Muscle of back (tissue), 13 donors: ENCODE measurements at places on chromosomes 5 and 9. TPM values are rescaled to one million over a fixed set of nuclear protein-coding genes. Genes with fewer than 3 reads are reported as not detected.

RELL2 gene
- 0.19 TPM for polyA plus RNA-seq

C8G gene
- polyA plus RNA-seq, result 0.46 TPM

DNA sequence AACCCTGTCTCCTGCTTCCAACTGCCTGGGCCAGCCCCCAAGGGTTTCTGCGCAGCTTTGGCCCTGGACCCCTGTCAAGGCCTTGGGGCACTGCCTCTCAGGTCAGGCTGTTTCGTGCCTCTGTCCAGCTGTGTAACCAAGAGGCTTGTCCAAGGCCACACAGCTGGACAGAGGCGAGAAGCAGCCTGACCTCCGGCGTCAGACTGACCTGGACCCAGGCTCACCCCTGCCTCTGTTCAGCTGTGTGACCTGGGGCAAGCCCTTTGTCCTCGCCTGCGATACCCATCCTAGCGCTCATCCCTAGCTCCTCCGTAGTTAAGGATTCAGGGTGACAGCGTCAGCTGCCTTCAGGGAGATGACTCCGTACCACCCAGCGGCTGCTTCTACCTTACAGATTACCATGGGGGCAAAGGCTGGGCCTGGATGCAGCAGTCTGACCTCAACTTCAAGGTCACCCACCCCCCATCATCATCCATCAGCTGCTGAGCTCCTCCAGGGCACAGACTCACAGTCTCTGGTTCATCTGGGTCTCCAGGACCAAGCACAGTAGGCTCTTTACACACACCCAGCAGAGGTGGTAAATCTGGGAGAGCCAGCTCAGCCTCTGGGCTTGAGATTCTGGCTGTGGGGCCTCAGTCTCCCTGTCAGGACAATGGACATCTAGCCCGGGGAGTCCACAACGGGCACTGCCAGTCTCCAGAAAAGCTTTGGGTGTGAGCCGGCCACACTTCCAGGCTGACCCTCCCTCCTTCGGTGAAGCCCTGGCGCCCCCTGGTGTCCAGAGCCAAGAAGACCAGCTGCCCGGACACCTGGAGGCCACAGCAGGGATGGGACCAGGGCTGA is 7.9 kb downstream of the AK1 start:
- DNase-seq, result peak; percentile 83

DNA sequence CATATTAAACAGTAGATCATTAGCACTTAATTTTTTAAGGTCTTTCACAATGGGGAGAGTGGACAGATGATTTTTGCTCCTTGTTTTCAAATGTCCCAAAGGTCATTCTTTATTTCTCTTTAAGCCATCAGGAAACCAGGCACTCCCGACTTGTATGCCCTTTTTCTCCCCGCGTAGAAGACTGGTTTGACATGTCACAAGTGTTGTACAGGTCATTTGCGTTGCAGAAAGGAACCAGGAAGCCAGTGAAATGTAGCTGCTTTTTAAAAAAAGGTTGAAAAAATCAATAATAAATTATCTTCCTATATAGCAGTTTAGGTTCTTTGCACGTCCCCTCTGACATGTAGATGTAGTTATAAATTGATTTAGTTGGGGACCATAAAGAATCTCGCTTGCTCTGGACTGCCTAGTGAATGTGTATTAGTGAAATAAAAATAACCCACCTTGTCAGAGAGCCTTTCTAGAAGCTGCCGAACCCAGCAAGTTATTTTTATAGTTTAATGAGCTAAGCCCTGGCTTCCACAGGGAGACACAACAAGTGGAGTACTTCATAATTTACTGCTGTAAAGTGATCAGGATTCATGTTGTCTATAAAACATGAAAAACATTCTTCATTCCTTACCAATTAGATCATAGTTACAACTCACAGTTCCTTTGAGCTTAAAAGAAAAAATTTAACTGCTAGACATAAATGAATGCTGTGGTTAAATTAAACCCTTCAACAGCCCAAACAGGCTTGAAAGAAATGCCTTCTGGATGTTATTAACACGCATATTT is 404.6 kb downstream of the CSNK1G3 start:
- DNase-seq, result peak; percentile 73

- DNase-seq, result no peak
Measured at GRCh38 chr5:18740301-18740700, 1106.0 kb downstream of the TAF11L14 start.

GRCh38 chr9:131276094-131276888 is at the start of gene FAM78A:
TSS of gene FAM78A (minus strand) at chr9:131276510. CDS start at chr9:131276179, 331 bp downstream.
- DNase-seq, result no peak

GRCh38 chr9:95007226-95007869 is 280.8 kb downstream of the AOPEP start:
- no peak for DNase-seq

GRCh38 chr9:89433826-89434225 is 64.1 kb downstream of the SEMA4D start:
- DNase-seq, result peak; percentile 53

CCNJL gene
- 6.1 TPM for polyA plus RNA-seq

- no peak for DNase-seq
Measured at GRCh38 chr5:100188778-100189177, 346.4 kb upstream of the FAM174A start.

SET gene
- polyA plus RNA-seq, result 320 TPM

MAMDC2 gene
- 7.5 TPM for polyA plus RNA-seq

DNA sequence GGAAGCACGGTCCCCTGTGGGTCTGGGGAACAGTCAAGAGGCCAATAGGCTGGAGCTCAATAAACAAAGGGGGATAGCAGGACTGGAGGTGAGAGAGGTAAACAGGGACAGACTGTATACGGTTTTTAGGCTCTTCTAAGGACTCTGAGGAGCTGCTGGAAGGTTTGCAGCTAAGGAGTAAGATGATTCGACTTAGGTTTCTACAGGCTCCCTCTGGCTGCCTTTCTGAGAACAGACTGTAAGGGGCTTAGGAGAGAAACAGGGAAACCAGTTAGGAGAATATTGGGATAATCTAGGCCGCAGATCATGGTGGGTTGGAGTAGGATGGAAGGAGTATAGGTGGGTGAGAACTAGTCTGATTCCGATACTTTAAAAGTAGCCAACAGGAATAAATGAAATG is 10.4 kb downstream of the CDK5RAP2 start:
- no peak for DNase-seq

- DNase-seq, result no peak
Measured at GRCh38 chr5:117769877-117770276, 1195.3 kb upstream of the SEMA6A start.

BHMT2 gene
- polyA plus RNA-seq, result 4.5 TPM

KIF20A gene
- polyA plus RNA-seq, result 16.8 TPM

GRCh38 chr9:78577156-78577906 is 280.4 kb downstream of the PSAT1 start:
- DNase-seq, result no peak

DNA sequence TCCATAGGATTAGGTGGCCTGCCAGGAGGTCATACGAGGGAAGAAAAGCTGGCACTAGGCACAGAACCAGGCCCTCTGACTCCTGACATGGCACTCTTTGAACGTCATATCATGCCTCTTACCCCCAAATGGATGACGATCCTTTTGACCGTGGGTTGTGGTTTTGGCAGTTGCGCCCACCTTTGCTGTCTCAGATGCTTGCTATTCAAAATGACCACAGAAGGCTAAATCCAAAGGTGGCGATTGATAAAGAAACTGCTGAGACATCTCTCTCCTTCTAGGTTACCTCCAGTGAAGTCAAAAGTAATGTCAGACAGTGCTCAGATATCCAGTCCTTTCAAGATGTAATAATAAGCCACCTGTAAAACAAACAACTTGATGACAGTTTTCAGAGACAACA is 385.0 kb downstream of the EFNA5 start:
- no peak for DNase-seq

- DNase-seq, result peak; percentile 16
Measured at GRCh38 chr5:110896901-110897300, 158.1 kb downstream of the SLC25A46 start.

FOXD4L4 gene
- not detected for polyA plus RNA-seq

TMEM174 gene
- not detected for polyA plus RNA-seq

DNA sequence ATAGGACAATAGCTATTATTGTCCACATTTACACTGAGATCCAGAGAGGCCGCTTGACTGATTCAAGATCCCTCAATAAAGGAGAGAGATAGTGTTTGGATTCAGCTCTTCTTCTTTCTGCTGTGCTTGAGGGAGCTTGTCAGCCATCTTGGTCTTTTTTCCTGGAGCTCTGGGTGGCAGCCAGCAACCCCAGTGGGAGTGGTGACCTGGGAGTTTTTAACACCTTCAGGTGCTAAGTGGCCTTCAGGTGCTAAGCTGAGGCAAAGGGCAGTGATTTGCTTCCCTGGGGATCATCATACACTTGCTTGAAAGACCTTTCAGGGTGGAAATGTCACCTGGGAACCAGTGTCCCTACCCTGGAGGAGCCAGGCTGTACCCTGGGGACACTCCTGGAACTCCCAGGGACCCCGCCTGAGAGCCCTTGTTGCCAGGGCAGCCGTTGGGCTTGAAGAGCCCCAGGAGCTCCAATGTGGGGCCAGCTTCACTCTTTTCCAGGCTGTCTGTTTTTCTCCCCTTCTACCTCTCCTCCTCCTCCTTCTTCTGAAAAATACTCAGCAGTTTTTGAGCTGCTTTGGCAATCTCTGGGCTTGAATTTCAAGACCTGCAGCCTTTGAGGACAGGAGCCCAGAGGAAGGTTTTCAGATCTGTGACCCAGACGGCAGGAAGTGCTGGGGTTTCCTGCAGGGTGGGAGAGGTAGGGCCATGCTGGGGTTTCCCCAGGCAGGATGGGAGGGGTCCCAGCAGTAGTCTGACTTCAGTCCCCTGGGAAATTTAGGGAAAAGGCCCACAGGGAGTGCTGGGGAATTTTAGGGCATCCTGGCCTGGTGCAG is 59.7 kb downstream of the FGF18 start:
- DNase-seq, result no peak

GRCh38 chr9:35110327-35110761 is 5.3 kb downstream of the ATOSB start:
- peak; percentile 49 for DNase-seq

- DNase-seq, result peak; percentile 76
Measured at GRCh38 chr5:15646371-15646770, 146.4 kb downstream of the FBXL7 start.

DNA sequence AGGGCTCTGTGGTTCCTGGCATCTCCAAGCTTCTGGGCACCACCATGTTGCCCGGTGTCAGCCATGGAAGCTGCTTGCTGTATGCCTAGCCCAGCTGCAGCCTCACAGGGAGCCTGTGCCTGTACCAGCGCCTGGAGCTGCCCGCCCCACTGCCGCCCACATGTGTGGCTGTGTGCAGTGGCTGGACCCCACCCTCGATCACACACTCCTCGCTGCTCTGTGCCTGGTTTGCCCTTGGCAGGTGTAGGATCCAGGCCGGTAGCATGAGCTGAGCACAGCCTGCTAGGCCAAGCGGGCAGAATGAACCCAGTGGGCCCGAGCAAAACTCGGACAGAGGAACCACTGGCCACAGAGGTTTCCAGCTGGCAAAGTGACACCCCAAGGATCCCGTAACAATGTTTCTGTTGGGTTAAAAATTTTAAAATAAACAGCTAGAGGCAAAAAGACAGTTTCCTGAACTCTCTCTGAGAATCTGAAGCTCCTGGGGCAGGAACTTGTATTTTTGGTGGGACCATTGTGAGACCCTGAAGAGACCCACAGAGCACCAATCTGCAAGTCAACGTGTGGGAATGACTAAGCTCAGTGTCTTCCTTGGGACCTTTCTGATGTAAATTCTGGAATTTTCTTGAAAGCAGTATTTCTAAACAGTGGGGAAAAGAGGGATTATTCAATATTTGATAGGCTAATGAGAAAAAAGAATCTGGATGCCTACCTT is 73.1 kb upstream of the CCDC112 start:
- no peak for DNase-seq
